Endothelial cell (in vitro differentiated cells): ENCODE measurements at places on chromosomes 5 and 9.

- no peak for DNase-seq
Observed at GRCh38 chr5:115624994-115625393, 842 bp downstream of the TMED7 start.

- DNase-seq = no peak
Observed at GRCh38 chr5:129991780-129992179, 87.5 kb downstream of the CHSY3 start.

DNA sequence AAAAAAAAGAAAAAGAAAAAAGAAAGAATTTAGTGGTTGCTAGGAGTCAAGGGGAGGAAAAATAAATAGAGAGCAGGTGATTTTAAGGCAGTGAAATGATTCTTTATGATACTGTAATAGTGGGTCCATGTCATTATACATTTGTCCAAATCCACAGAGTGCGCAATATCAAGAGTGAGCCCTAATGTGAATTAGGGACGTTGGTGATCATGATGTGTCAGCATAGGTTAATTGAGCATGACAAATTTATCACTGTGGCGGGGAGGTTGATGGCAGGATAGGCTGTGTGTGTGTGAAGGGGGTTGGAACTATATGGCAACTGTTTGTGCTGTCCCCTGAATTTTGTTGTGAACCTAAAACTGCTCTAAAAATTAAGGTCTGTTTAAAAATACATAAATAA is 357.8 kb downstream of the ICE1 start:
- DNase-seq = no peak

DNA sequence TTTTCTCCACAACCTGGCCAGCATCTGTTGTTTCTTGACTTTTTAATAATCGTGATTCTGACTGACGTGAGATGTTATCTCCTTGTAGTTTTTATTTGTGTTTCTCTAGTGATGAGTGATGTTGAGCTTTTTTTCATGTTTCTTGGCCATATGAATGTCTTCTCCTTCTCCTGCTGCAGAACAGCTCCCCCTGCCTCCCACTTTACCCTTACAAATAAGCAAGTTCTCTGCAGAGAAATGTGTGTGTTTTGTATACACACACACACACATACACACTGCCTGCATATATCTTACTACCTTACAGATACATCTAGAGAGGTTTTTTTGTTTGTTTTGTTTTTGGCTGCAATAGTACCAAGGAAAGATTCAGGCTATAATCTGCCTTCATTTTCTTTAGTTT is 88.7 kb upstream of the PHF24 start:
- no peak for DNase-seq

GRCh38 chr5:51556833-51557232 is 173.6 kb downstream of the ISL1 start:
- DNase-seq = no peak

GRCh38 chr5:93924628-93925027 is 183.2 kb upstream of the POU5F2 start:
- DNase-seq = no peak

DNA sequence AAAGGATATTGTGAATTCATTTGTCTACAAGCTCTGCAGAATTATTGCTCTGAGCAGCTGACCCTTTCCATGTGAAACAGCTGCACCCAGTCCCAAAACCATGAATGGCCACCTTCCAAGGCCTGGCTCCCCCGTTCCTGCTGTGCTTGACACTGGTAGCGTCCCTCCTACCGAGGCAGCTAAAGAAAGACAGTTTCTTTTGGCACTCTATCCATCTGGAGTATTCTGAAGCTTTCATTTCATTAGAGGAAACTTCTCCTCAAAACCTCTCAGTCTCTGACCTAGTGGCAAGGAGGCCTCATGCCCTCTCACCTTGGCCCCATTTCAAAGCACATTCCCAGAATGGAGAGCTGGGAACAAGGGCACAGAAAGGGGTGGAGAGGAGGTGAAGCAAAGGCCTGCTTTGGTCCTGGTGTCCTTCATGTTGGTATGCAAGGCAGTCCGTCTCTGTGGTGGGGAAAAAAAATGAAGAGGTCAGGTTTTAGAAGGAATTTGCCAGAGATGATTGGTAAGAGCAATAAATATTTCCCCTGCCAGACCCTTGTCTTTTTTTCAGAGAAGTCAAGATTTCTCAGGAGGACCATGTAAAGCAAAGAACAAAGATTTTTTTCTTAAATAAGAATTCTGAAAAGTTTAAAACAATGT is 232.0 kb downstream of the RFK start:
- DNase-seq = no peak

GRCh38 chr9:122580360-122580759 is 2.8 kb downstream of the OR1L8 start:
- no peak for DNase-seq

GRCh38 chr9:85062385-85063022 is 393.0 kb downstream of the NTRK2 start:
- DNase-seq = no peak

GRCh38 chr9:34576597-34577399 is 12.7 kb downstream of the CNTFR start:
- peak; percentile 41 for DNase-seq

GRCh38 chr5:67908126-67908765 is 307.3 kb upstream of the PIK3R1 start:
- no peak for DNase-seq

- no peak for DNase-seq
Observed at GRCh38 chr5:86918246-86918645, 300.5 kb downstream of the COX7C start.

DNA sequence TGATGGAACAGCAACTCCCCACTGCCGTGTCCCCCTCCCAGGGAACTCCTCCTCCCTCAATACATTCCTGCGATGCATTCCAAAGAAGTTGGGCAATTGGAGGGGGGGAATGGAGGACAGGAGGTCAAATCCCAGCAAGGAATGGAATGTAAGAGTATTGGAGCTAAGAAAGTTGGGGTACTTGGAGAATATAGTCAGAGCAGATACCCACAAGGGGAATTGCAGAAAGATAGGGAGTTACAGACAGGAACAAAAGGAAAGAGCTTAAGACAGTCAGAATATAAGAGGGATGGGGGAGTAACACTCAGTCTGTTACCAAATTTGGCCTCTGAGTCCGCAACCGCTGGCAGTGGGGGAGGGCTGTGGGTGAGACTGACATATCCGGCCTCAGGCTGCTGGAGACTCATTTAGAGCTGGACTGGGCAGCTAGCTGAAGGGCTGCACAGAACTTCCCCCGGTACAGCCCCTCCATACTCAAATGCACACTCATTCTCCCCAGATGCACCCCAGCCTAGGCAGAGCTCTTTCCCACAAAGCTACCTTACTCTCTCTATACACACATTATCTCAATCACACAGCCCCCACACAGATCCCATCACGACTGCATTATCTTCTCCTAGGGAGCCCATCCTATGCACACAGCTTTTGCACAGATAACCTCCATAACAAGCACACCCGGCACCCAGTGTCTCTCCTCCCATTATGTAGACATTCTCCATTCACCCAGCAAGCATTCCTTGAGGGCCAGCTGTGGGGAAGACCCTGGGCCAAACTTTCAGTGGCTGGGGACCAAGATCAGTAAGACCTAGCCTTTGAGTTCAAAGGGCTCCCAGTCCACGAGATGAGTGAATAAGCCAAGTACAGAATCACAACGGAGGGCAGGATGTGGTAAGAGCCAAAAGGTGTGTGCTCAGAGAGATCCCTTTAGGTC is 3.7 kb downstream of the TLN1 start:
- DNase-seq = peak; percentile 68

GRCh38 chr5:136629125-136629792 is 263.9 kb upstream of the TRPC7 start:
- no peak for DNase-seq

DNA sequence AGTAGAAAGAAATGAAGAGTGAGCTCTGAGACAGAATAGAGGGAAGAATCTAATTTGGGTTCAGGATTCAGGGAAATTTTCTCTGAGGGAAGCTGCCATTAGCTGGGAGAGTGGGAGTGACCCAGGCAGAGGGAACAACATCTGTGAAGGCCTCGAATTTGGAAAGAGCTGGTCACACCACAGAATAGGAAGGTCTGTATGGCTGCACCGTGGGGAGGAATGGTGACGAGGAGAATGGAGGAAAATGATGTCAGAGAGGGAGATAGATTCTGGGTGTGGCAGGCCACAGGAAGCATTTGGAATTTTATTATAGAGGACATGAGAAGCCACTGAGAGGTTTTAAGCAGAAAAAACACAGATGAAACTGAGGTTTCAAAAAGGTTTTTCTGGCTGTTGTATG is 98.5 kb downstream of the MAMDC2 start:
- DNase-seq = no peak

- DNase-seq = no peak
Observed at GRCh38 chr9:70010015-70010414, 33.6 kb upstream of the MAMDC2 start.

DNA sequence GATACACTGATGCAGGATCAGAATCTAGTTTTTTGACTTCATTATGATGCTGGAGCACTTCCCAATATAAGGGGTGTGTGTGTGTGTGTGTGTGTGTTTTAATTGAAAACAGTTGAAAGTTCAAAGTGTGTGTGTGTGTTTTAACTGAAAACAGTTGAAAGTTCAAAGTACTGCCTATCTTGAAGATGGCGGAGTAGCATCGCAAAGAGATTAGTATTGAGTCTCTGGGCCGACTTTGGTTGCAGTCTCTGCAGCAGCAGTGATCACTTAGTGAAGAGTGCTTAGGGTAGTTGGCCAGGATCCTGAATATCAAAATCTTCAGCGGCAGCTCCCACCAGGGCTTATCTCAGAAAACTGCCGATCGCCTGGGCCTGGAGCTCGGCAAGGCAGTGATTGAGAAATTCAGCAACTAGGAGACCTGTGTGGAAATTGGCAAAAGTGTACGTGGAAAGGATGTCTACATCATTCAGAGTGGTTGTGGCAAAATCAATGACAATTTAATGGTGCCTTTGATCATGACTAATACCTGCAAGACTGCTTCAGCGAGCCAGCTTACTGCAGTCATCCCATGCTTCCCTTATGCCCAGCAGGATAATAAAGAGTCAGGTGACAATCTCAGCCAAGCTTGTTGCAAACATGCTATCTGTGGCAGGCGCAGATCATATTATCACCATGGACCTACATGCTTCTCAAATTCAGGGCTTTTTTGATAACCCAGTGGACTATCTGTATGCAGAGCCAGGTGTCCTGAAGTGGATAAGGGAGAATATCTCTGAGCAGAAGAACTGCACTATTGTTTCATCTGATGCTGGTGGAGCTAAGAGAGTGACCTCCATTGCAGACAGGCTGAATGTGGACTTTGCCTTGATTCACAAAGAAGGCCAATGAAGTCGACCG is 7.3 kb upstream of the SCAI start:
- DNase-seq = no peak

GRCh38 chr9:18260521-18260920 is 213.4 kb upstream of the ADAMTSL1 start:
- no peak for DNase-seq

- no peak for DNase-seq
Observed at GRCh38 chr9:87469793-87470465, 27.7 kb upstream of the DAPK1 start.

GRCh38 chr5:1255081-1255561 is 29.9 kb downstream of the SLC6A18 start:
- no peak for DNase-seq

DNA sequence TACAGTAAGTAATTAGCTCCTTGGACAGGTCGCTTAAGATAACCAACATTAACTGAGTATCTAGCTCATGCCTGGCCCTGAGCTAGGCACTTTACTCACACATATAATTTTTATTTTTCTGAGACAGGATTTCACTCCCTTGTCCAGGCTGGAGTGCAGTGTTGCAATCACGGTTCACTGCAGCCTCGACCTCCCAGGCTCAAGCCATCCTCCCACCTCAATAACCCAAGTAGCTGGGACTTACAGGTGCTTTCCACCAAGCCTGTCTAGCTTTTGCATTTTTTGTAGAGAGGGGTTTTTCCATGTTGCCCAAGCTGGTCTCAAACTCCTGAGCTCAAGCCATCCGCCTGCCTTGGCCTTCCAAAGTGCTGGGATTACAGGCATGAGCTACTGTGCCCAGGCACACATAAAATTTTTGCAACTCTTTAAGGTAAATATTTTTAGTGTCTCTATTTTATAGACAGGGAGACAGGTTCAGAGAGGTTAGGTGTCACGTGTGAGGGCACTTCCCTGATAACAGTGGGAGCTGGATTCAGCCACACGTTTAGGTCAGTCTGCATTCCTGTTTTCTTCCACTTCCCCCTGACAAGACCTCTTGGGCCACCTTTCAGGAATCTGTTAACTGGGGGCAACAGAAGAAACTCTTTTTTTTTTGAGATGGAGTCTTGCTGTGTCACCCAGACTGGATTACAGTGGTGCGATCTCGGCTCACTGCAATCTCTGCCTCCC is 18.2 kb downstream of the HBEGF start:
- no peak for DNase-seq

- DNase-seq = no peak
Observed at GRCh38 chr9:95627802-95628201, 111.0 kb upstream of the PTCH1 start.

DNA sequence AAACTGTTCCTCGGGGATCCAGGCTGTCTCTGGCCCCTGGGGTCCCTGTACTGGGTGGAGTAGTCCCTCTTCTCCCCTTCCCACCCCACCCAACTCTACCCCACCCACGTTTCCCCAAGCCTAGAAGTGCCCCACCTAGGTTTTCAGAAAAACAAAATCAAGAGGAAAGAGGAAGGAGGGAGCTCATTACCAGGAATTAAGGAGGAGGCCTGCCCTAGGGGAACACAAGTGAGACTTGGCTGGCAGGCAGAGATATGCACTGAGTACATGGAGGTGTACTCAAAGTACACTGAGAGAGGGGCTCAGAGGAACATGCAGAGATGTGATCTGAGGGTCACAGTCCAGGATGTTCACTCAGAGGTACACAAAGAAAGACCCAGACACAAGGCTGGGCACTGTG is 10.2 kb downstream of the AQP3 start:
- no peak for DNase-seq

- DNase-seq = no peak
Observed at GRCh38 chr5:77871946-77872345, 95.8 kb upstream of the TBCA start.

- DNase-seq = no peak
Observed at GRCh38 chr9:127185931-127186781, 63.7 kb upstream of the ANGPTL2 start.

GRCh38 chr9:7783635-7784063 is 15.9 kb downstream of the DMAC1 start:
- no peak for DNase-seq

DNA sequence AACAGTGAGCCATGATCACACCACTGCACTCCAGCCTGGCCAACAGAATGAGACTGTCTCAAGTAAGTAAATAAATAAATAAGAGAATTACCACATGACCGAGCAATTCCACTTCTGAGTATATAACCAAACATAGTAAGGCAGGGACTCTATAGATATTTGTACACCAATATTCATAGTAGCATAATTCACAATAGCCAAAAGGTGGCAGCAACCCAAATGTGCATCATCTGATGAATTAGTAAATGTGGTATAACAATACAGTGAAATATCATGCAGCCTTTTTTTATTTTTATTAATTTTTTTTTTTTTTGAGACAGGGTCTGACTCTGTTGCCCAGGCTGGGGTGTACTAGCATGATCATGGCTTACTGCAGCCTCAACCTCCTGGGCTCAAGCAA is 33.1 kb downstream of the ALDH7A1 start:
- no peak for DNase-seq

DNA sequence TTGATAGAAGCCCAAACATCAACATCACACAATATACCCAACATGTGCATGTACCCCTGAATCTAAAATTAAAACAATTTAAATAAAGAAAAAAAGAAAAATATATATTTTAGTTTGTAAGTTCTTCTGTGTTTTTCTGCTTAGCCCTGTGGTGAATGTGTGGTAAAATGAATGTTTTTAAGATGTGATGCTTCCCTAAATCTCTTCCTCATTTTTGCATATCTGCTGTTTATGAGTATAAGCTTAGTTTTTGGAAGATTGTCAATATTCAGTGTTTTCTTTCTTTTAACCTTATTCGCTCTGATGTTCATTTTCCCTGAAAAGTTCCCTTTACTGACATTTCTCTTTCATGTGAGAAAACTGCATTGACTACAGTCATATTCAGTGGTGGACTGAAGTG is 44.4 kb upstream of the DAB2 start:
- no peak for DNase-seq
